ENCODE measurements at places on chromosomes 2 and 18. TPM values are rescaled to one million over a fixed set of nuclear protein-coding genes. Genes with fewer than 3 reads are reported as not detected.
A peak's percentile ranks its signal among the peaks of the same experiment; 100 is the strongest.

DNA sequence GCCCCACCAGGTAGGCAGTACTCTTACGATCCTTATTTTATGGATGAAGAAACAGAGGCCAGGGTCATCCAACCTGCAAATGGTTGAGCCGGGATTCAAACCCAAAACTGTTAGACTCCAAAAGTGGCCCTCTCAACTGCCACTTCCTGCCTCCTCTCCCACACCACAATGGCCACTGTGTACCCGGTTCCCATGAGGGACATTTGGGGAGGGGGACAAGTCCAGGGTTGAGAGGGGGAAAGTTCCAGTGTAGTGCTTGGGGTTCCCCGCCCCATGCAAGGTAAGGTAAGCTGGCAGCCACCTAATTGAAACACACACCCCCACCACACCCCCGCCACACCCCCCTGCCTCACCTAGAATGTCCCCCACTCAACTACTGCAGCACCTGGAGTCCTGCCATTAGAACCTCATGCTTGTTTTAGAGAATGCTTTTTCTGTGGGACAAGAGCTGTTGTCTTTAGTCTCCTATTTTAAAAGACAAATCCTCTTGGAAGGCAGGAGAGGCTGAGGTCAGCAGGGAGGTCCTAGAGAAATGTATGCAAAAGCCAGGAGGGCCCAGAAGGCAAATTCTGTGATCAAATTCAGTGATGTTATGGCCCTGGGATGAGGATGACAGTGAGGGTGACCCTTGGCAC, 145.2 kb downstream of the ZFP36L2 start:
- DNase-seq: no peak

DNA sequence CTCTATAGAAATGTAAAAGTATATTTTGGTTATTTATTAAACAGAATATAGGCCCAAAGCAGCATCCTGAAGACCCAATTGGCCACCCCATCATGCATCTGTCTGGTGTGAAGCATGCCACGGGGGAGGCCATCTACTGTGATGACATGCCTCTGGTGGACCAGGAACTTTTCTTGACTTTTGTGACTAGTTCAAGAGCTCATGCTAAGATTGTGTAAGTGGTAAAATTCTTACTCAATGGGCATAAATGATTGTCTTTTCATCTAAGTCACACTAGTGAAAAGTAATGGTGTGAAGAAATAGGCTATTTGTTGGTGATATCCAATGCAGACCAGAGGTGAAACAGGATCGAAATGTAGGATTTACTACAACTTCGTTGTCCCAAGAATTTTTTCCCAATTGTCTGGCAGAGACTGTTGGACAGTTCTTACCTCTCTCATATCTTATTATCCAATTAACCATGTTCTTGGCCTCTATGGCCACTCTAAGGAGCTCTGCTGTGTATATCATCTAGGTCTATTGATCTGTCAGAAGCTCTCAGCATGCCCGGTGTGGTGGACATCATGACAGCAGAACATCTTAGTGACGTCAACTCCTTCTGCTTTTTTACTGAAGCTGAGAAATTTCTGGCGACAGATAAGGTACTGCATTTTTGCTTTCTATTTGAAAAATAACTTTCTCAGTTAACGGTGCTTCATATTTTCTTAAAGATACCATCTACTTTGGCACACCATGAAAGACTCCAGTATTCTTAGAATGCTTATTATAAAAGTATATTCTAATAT, 35.0 kb downstream of the AOX1 start:
- no peak for DNase-seq

The COL4A4 gene
- 2.3 TPM for total RNA-seq

The RIT2 gene
- total RNA-seq: not detected

The TXNDC2 gene
- total RNA-seq: not detected

GRCh38 chr18:54690198-54690597, 99.2 kb downstream of the DYNAP start:
- DNase-seq: no peak

GRCh38 chr2:127324635-127325034, 30.7 kb upstream of the ERCC3 start:
- DNase-seq: peak; percentile 18

DNA sequence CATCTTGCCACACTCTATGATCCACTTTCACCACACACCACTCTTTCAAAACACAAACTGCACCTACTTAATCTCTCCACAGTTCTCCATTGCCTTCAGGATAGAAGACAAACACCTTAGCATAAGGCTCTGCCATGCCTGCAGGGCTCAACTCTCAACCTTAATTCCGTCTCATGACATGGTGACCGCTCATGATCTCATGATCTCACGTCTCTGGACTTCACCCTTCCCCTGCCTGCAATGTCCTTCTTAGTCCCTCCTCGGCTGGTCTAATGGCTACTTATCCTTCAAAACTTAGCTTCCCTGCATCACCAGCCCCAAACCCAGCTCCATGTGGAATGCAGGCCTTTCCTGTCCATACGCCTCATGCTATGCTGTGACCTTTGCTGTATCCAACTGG, 85.3 kb downstream of the ACVR1 start:
- no peak for DNase-seq

DNA sequence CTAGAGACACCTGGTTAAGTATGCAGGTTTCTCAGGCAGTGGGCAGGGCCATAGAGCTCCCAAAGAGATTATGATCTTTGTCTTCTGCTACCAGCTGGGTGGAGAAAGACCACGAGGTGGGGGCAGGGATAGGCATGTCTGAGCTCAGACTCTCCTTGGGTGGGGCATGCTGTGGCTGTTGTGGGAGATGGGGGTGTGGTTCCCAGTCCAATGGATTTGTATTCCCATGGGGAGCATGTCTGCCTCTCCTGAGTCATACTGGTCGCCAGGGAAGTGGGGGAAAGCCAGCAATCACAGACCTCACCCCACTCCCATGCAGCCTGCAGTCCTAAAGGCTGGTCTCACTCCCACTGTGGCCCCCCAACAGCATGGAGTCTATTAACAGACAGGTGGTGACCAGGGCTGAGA, 31.4 kb upstream of the RHOB start:
- DNase-seq: no peak

GRCh38 chr2:12008425-12009061, 262.1 kb downstream of the LPIN1 start:
- no peak for DNase-seq

The MROH2A gene
- total RNA-seq: not detected

DNA sequence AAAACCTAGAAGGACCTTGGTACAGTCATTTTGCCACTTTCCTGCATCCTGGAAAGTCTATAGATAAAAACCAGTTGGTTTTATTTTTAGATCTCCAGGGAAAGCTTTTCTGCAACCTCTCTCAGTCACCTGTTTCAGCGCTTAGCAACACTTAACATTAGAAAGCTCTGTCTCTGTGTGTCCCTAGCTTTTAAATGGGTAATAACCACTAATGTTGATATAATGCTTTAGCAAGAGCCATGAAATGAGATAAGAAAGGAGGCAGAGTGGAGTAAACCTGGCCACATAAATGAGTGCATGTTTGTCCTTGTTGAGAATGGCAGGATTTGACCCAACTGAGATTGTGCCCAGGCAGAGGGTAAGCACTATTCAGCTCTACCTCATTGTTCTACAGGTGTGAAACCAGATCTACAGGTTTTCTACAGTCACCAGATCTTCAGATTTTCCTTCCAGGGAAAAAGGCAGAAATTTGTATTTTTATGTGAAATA, 44.8 kb downstream of the MARCHF4 start:
- DNase-seq: no peak

The ERFE gene
- total RNA-seq: not detected

The SKA1 gene
- total RNA-seq: 0.52 TPM

GRCh38 chr2:2036686-2037085, 292.4 kb upstream of the PXDN start:
- no peak for DNase-seq

- no peak for DNase-seq
Observed at GRCh38 chr2:49288113-49288705, 133.9 kb upstream of the FSHR start.

DNA sequence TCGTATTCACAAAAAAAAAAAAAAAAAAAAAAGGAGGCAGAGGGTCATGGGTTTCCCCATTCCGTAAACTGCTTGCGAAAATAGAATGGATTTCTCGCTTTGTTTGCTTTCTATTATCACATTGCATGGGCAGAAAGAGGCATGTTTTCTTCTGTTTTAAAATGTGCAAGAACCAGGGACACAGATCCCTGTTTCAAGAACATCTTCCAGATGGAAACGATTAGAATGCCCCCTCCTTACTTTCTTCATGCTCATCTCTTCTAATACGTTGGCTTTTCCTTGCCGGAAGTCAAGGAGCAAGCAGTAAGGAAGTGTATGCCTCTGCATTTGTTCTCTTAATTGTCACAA, 51.0 kb upstream of the ZNF516 start:
- DNase-seq: no peak

DNA sequence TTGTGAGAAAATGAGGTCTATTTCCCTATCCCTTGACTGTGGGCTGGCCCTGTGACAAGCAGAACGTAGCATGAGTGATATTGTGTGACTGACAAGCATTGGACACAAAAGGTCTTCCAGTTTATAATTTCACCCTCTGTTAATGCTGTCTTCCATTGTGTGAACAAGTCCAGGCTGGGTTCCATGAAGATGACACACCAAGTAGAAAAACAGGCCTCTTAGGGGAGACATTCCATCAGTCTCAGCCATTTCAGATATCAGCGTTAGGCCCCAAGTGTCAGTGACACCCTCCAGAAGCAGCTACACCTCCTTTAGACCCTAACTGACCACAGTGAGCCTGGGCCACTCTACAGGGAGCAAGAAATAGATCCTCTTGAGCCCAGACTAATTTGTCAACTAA, 511.3 kb downstream of the FBXO15 start:
- DNase-seq: no peak

- no peak for DNase-seq
Observed at GRCh38 chr2:10883066-10883465, 28.7 kb upstream of the KCNF1 start.

The TGFA gene
- 18.5 TPM for total RNA-seq

GRCh38 chr2:64943387-64944150, 45.6 kb upstream of the SLC1A4 start:
- peak; percentile 93 for DNase-seq

The BCL2 gene
- total RNA-seq: 18.5 TPM

GRCh38 chr2:200348897-200349563, 42.5 kb downstream of the SPATS2L start:
- DNase-seq: no peak

DNA sequence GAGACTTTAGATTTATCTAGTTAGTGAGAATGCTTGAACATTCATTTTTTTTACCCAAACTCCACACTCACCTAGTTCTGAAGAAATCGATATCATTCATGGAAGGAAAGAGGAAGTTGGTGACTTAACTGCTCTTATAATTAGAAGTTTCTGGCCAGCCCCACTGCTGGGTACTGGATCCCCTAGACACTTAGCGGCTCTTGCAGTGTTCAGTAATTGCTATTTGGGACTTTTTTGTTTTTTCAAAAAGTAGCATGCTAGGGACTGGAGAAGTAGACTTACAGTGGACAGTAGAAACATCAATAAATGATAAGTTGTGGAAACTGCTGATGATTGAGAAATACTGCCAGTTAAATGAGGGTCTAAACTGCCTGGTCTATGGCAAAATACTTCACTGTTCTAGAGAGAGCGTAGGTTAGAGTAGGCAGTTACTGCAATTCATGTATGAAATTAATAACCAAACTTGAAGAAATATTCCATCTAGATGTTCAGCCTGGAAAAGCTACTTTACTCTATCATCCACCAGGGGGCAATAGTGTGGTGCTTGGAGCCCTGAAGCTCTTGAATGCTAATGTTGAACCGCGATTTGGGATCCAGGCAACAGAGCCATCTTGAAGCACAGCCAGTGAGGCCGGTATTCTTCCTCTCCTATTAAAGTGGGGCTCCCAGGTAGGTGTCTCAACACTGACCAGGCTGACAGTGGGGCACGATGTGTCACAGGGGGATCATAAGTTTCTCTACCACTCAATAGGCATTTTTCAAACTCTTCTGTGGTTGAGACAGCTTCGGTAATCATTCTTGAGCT, 146.1 kb upstream of the SESTD1 start:
- DNase-seq: peak; percentile 58

GRCh38 chr18:57655740-57656139, 34.1 kb upstream of the NARS1 start:
- no peak for DNase-seq

DNA sequence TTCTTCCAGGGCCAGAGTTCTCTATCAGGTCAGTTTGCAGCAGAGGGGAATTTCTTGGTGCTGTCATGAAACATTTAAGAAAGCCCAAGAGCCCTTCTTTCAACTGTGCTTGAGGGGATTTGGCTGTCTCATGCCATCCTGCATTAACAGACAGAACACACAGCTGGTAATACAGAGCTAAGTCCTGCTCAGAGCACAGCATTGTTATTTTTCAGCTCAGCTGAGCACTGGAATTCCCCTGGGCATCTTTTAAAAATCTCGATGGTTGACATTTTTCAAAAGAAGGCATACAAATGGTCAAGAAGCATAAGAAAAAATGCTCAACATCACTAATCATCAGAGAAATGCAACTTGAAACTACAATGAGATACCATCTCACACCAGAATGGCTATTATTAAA, 14.9 kb upstream of the IL1R2 start:
- no peak for DNase-seq

DNA sequence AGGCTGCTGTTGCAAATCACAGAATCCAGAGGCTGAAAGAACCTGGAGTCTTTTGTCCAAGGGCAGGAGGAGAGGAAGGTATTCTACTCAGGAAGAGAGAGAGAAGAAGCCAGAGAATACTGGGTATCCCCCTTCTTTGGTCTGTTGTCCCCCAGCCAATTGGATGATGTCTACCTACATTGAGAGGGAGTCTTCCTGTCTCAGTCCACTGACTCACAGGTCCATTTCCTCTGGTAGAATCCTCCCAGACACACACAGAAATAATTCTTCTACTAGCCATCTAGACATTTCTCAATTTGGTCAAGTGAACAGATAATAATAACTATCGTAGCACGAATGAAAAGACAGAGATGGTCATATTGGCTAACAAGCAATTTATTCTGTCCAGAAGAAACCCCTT, 416.4 kb upstream of the UBE2E3 start:
- no peak for DNase-seq

DNA sequence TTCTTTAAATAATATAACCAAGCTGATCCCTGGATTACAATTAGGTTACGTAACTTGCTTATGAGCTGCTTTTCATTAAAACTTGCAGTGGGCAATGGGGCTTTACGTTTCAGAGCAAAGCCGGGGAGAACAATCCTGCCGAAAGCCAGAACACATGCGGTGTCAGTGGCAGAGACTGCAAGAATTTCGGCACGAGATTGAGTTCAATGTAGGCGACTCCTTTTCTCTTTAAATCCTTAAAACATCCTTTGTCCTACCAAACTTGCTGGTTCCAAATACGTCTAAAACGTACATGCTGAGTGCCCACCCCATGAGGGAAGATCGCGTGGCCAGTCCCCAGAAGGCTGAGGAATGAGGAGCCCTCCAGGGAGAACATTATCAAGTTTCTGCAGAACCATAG, 36.8 kb upstream of the NCOA1 start:
- DNase-seq: no peak

GRCh38 chr2:212994976-212995375, 156.4 kb downstream of the IKZF2 start:
- DNase-seq: no peak

The ESPNL gene
- total RNA-seq: not detected

GRCh38 chr2:236867441-236868260, 218.0 kb upstream of the COPS8 start:
- DNase-seq: no peak

The MEP1B gene
- not detected for total RNA-seq

The ATP6V1C2 gene
- 0.66 TPM for total RNA-seq

The SNORC gene
- 1.8 TPM for total RNA-seq

GRCh38 chr18:69674966-69675365, 272.7 kb downstream of the CD226 start:
- DNase-seq: no peak

The TNFAIP6 gene
- total RNA-seq: 5.3 TPM

Data from body of pancreas (tissue), 4 donors.